ENCODE measurements at places on chromosomes 2 and 18.

DNA sequence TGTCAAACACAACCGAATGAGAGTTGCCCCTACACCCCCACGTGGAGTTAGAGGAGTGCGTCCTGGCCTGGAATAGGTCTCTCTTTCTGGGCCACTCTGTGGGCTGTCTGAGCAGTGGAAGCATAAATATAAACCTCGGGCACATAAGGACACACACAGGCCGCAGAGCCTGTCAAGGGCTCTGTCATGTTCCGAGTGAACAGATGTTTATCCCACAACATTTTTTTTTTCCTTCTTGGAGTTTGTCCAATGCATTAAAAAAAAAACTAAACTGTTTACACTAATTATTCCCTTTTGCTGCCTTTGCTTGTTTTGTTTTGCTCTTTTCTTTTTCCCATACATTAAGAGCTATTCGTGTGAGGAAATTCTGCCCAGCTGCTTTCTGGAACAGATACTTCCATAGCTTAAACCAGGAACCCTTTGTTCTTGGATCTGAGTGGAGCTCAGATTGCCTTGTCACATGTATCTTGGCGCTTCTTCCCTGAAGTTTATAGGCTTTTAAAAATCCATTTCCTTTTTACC is 228.3 kb upstream of the FOSL2 start:
- no peak overlapping the region for H3K4me3 ChIP-seq
- H3K27me3 ChIP-seq, result no peaks in the 10 kb centered on the region
- H3K4me1 ChIP-seq, result no peaks in the 10 kb centered on the region
- DNase-seq, result peak; percentile 49
- H3K27ac ChIP-seq, result no peak overlapping the region

DNA sequence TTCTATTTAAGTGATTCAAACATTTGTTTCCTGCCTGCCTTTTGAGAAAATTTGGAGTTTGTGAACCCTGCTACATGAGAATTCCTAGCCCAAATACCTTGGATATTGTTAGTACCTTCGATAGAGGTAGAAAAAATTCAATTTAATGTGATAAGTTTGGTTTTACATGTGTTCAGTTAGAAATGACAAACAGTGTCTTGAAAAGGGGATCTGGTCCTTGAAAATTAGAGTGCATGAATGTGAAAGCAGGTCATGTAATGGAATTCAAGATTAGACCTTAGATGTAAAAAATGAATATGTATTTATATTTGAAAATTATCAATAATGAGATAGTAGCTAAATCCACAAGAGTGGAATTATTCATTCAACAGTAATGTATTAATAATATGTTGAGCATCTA is 70.5 kb downstream of the PIK3C3 start:
- H3K27ac ChIP-seq, result no peak overlapping the region
- no peak overlapping the region for H3K4me3 ChIP-seq

DNA sequence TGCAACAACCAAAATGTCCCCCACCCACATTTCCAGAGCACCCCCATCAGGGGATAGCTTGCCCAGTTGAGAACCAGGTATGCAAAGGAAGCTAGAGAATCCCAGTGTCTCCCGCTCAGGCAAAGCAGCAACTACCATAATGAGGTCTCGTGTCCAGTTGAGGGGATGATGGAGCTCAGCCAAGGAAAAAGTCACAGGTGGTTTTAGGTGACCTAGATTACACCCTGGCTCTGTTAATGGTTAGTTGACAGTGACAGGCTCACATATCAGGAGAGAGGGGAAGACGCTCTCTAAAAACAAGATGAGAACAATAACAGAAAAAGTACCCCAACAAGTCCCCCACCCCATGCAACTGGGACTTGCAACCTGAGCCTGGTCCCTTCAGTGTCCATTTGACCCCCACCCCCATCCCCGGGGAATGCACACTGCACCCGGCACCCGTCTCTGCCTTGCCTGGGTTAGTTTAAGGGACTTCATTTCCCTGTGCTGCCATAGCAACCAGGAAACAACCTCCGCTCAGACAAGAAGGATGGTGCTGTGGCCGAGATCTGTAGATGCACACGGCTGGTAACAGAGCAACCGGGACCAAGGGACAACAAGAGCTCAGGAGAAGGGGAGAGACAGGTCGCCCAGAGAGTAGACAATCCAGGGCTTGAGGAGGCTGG is at the start of gene KIAA2012:
KIAA2012 (plus strand) TSS at position 519 of the 665 bp plus-strand sequence. CDS start 373 bp downstream, outside the sequence.
- peaks cover 9% of the 10 kb centered on the region for H3K4me1 ChIP-seq

GRCh38 chr2:172128484-172128883 is 25.8 kb upstream of the DLX2 start:
- no peaks in the 10 kb centered on the region for H3K27me3 ChIP-seq
- no peak overlapping the region for H3K4me3 ChIP-seq
- H3K4me1 ChIP-seq, result no peaks in the 10 kb centered on the region
- H3K36me3 ChIP-seq, result no peaks in the 10 kb centered on the region
- no peak for DNase-seq

DNA sequence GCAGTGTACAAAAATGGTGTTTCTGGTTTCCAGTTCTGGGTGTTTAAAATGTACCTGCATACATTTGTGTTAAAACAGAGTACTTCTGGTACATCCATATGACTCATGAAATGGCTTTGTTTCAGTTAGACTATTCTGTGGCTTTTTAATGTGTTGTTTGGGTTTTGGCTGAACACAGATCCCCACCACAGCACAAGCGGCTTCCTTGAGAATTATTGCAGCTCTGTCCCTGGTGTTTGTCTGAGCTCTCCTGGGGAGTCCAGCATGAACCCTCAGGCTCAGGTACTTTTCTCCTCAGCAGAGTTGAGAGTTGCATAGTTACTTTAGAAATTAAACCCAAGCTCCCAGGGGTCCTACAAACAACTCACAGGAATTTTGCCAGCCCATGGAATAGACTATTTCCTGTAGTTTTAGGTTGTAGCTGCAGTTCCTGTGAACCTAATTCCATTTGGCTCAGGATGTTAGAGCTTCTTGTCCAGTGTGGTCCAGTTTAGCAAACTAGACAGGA is 64.8 kb upstream of the EML6 start:
- no peak overlapping the region for H3K4me3 ChIP-seq
- H3K27ac ChIP-seq, result no peak overlapping the region
- DNase-seq, result no peak
- peaks cover 94% of the 10 kb centered on the region for H3K36me3 ChIP-seq

- no peak overlapping the region for H3K27ac ChIP-seq
- DNase-seq, result no peak
- H3K4me3 ChIP-seq, result no peak overlapping the region
- H3K4me1 ChIP-seq, result no peaks in the 10 kb centered on the region
These were observed 45.5 kb upstream of the CAVIN2 start for GRCh38 chr2:191892391-191892790.

DNA sequence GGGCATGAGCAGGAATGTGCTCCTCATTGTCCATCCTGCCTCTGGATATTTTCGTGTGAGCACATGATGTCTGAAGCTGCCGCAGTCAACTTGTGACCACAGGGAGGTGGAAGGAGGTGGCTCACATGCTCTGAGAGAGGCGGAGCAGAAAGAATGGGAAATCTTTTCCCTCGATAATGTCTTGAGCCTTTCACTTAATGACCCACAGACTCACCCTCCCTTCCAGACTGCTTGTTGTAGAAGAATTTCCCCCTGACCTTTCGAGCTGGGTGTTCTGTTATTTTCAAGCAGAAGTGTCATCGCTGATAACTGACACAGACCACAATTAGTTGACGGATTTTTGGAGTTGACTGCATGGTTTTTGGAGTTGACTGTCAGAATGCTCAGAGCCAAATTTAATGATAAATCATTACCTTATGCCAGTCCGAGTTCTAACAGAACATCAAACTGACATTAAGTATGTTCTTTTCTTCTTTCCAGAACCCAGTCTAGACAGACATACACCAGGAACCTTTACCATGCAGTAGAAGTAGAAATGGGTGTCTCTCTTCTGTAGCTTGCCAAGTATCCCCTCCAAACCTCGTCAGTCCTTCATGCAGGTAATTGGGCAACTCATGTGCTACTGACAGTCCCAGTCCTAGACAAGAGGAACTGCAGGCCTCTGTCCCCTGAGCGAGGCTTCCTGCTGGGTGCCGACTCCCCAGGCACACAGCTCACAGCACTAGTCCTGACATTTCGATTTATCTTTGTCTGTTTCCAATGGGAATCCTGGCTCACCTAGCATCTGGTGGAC is 29.4 kb upstream of the RTTN start:
- no peaks in the 10 kb centered on the region for H3K27me3 ChIP-seq
- H3K27ac ChIP-seq, result no peak overlapping the region
- DNase-seq, result peak; percentile 85
- H3K36me3 ChIP-seq, result no peaks in the 10 kb centered on the region
- H3K4me3 ChIP-seq, result no peak overlapping the region
- no peaks in the 10 kb centered on the region for H3K4me1 ChIP-seq

DNA sequence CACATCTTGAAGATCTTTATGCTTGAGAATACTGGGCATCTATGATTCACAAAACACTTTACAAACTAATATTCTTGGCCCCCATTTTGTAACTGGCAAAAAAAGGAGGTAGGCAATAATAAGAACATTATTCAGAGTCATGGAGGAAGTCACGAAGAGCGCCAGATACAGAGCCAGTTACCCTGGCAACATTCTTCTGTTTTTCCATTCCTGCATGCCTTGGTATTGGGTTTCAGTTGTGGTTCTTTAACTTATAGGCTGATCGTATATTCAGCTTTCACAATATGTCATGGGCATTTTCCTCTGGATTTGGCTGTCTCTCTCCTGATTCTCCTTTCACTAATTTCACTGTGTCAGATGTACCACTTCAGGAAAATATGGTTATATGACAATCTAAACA is 234.7 kb downstream of the HRH4 start:
- no peaks in the 10 kb centered on the region for H3K27me3 ChIP-seq
- H3K36me3 ChIP-seq, result no peaks in the 10 kb centered on the region
- H3K4me3 ChIP-seq, result no peak overlapping the region
- DNase-seq, result no peak
- no peak overlapping the region for H3K27ac ChIP-seq

- no peak for DNase-seq
- H3K27me3 ChIP-seq, result no peaks in the 10 kb centered on the region
- no peak overlapping the region for H3K27ac ChIP-seq
- H3K4me1 ChIP-seq, result no peaks in the 10 kb centered on the region
These were observed 26.9 kb upstream of the DNMT3A start for GRCh38 chr2:25368660-25369059.

DNA sequence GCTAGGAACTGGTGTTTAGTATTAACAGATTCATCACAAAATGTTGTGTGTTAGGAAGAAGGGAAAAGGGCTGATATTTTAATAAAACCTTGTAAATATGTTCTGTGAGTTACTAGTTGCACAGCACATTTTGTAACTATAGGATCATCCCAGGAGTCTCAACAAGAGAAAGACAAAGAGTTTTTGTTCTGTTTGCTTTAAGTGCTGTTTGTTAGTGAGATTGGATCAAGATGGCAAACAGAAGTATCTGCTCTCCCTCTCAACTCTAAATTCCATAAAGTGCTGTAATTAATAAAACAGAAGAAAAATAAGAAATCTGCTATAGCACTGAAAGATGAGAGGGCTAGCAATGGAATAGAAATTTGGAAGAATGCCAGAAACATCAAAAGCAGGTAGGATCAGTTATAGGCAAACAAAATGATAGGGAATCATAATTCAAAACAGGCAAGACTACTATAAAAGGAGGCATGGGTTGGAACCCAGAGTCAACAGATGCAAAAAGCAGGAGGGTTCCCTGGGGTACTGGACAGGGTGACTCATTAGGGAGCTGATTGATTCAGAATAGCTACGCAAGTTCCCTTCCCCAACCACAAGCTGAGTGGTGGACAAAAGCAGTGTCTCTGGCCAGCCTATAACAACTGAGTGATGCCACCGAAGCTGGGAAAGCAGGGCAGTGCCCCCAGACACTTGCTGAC is 75.8 kb downstream of the DYNC1I2 start:
- no peaks in the 10 kb centered on the region for H3K27me3 ChIP-seq
- peak; percentile 45 for DNase-seq
- H3K4me3 ChIP-seq, result no peak overlapping the region

GRCh38 chr18:72107647-72108383 is 436.3 kb downstream of the CBLN2 start:
- H3K27me3 ChIP-seq, result no peaks in the 10 kb centered on the region
- H3K4me3 ChIP-seq, result no peak overlapping the region
- no peaks in the 10 kb centered on the region for H3K36me3 ChIP-seq
- no peak overlapping the region for H3K27ac ChIP-seq
- H3K4me1 ChIP-seq, result no peaks in the 10 kb centered on the region

DNA sequence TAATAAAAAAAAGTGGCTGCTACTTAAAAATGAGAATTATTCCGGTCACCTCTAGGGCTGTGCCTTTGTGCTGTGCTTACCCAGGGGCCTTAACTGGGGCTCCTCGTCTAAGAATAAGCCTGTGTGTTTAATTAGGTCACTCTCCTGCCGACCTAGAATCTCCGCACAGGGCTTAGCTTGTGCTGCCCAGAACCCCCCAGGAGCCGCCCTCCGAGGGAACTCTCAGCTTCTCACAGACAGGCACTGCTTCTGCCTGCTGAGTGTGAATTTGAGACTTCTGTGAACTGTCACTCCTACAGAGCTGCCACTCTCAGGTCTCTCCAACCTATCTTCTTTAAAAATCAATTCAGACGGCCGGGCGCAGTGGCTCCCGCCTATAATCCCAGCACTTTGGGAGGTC is 11.9 kb upstream of the NT5DC4 start:
- H3K27me3 ChIP-seq, result no peaks in the 10 kb centered on the region
- no peaks in the 10 kb centered on the region for H3K36me3 ChIP-seq
- H3K4me1 ChIP-seq, result peaks cover 7% of the 10 kb centered on the region
- H3K4me3 ChIP-seq, result no peak overlapping the region

DNA sequence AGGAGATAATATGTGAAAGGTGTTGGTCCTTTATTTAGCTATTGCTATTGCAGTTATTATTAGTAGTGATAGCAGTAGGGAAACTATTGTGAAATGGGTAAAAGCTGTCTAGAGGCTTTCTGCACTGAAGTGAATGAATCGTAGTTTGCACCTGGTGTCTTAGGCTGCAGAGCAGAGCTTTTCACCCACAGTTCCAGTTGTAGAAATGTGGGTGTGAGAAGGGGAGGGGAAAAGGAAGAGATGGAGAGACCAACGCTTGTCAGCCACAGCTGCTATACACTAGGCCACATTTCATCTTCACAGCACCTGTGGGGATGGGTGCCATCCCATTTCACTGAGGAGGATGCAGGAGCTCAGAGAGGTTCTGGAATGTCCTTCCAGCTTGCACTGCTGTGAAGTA is 50.0 kb downstream of the TRPM8 start:
- H3K4me1 ChIP-seq, result no peaks in the 10 kb centered on the region
- no peaks in the 10 kb centered on the region for H3K36me3 ChIP-seq
- H3K27ac ChIP-seq, result no peak overlapping the region
- H3K27me3 ChIP-seq, result no peaks in the 10 kb centered on the region
- DNase-seq, result no peak

- no peaks in the 10 kb centered on the region for H3K4me1 ChIP-seq
- no peak overlapping the region for H3K4me3 ChIP-seq
- no peaks in the 10 kb centered on the region for H3K36me3 ChIP-seq
- H3K27me3 ChIP-seq, result no peaks in the 10 kb centered on the region
- H3K27ac ChIP-seq, result no peak overlapping the region
These were observed 362.6 kb downstream of the RIT2 start for GRCh38 chr18:42752916-42753315.

DNA sequence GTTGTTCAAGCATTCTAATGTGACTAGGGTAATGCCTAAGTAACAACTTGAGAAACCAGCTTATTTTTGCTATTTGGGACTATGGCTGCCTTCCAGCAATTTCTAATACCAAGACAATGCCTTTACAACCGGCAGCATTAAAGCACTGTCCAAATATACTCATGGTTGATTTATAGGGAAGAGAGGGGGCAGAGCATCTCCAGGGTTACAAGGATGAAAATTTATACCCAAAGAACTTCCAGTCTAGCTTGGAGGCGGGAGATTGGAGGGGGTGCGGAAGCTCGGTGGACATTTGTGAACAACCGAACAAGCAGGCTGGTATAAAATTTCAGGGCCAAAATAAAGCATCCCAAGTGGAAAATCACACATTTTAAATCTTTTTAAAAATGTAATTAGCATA is 294.9 kb upstream of the STON1 start:
- H3K27ac ChIP-seq, result no peak overlapping the region
- peaks cover 3% of the 10 kb centered on the region for H3K4me1 ChIP-seq

- H3K27me3 ChIP-seq, result no peaks in the 10 kb centered on the region
- H3K4me1 ChIP-seq, result peaks cover 44% of the 10 kb centered on the region
- peak; percentile 76 for DNase-seq
- no peaks in the 10 kb centered on the region for H3K36me3 ChIP-seq
These were observed 58.7 kb downstream of the PAX3 start for GRCh38 chr2:222239945-222240675.
